ENCODE measurements at places on chromosomes 16 and 17. TPM values are rescaled to one million over a fixed set of nuclear protein-coding genes. Genes with fewer than 3 reads are reported as not detected.
A peak's percentile ranks its signal among the peaks of the same experiment; 100 is the strongest.

PSMD11 gene
- total RNA-seq: 75.1 TPM

DNA sequence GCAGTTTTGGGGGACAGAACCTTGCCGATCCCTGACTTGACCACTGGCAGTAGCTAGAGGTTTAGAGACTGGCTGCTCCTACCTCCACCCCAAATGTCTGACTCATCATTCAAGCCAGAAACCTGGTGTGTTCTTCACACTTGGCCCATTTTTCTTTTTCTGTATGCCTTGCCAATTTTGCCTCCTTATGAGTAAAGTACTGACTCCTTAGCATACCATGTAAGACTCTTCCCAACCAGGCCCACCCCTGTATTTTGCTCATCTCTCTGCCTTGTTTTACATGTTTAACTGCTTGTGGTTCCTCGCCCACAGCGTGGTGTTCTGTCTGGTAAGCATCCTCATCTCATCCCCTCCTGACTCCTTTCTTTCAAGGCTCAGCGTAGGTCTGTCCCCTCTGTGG lies 37.9 kb downstream of the NUP88 start:
- no peak for DNase-seq
- H3K4me1 ChIP-seq: no peaks in the 10 kb centered on the region
- no peak overlapping the region for H3K4me3 ChIP-seq
- no peak overlapping the region for H3K27ac ChIP-seq
- no peaks in the 10 kb centered on the region for H3K27me3 ChIP-seq

- no peaks in the 10 kb centered on the region for H3K27me3 ChIP-seq
- no peak overlapping the region for H3K4me3 ChIP-seq
- peaks cover 18% of the 10 kb centered on the region for H3K4me1 ChIP-seq
- no peak overlapping the region for H3K27ac ChIP-seq
Observed at GRCh38 chr16:85061566-85061965, 34.0 kb downstream of the KIAA0513 start.

- peaks cover 10% of the 10 kb centered on the region for H3K4me1 ChIP-seq
- peak; percentile 66 for DNase-seq
- no peaks in the 10 kb centered on the region for H3K36me3 ChIP-seq
- peak overlapping the region; percentile 25 for H3K4me3 ChIP-seq
- H3K27me3 ChIP-seq: peaks cover 5% of the 10 kb centered on the region
- H3K27ac ChIP-seq: no peak overlapping the region
Observed at GRCh38 chr17:81518785-81519283, 6.2 kb upstream of the ACTG1 start.

USH1G gene
- total RNA-seq: not detected

GRCh38 chr17:56929362-56929969 lies 15.6 kb upstream of the TRIM25 start:
- no peak overlapping the region for H3K27ac ChIP-seq
- no peak for DNase-seq
- H3K4me1 ChIP-seq: peaks cover 6% of the 10 kb centered on the region

- DNase-seq: no peak
- peaks cover 1% of the 10 kb centered on the region for H3K4me1 ChIP-seq
- H3K27me3 ChIP-seq: no peaks in the 10 kb centered on the region
Observed at GRCh38 chr17:18246880-18247612, 11.5 kb downstream of the FLII start.

DNA sequence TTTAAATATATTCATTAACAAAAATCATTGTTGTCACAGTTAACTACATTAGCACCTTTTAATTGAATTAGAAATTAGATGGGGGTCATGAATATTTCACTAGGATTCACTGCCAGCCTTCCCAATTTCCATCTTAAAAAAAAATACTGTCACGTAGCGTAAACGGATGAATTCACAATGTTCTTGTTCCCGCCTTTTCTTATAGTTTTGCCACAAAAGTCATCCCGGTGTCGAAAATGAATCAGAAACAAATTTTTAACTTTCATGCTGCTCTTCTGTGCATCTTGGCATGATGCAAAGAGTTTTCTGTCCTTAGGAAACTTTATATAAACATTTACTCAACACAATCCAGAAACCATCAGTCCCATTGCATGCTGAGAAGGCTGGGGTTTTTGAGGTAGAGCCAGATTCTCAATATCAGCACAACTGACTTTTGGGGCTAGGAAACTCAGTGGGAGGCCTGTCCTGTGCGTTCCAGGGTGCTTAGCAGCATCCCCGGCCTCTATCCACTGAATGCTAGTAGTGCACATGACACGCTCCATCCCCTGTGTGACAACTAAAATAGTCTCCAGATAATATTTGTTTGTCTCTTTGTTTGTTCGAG lies 252.9 kb upstream of the XYLT1 start:
- H3K27me3 ChIP-seq: peaks cover 3% of the 10 kb centered on the region
- no peak overlapping the region for H3K27ac ChIP-seq
- H3K4me3 ChIP-seq: no peak overlapping the region
- H3K4me1 ChIP-seq: no peaks in the 10 kb centered on the region
- no peak for DNase-seq
- H3K36me3 ChIP-seq: no peaks in the 10 kb centered on the region

DNA sequence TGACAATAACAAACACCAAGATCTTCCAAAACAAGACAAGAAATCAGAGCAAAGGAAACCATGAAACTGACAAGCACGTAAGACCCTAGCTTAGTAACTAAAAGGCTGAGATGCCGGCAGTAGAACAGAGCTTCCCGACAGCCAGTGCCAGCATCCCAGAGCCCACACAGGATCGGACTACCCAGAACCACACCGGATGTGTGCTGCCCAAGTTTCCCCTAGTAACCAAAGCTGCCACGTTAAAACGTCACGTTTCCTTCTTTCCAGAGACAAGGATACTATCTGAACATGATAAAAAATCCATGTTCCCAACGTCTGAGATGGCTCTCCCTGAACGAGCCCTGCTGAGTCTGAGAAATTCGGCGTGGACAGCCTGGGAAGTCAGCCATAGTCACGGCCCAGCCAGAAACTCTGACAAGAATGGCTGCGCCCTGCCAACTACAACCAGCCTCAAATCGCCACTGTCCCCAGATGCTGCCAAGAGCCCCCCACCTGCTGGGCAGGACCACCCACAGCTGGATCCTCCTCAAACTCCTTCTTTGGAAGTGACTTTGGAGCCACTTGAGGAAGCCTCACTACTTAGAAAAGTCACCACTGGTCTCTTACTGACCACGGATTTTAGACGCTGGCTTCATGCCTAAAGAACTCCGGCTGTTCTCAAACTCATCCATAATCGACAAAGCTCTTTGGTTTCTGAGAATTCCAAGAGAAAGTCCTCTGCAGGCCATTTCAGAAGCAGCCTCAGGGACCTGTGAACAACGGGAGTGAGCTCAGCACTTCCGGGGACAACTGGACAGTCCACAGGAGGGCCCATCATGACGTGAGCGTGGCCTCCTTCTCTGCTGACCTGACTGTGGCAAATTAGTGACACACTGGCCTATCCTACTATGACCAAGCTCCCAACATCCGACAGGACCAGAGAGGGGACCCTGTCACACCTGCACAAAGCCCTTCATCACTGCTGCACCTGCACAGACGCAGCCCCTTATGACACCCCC lies 16.7 kb downstream of the CCDC57 start:
- H3K27ac ChIP-seq: peak overlapping the region; percentile 49
- no peak overlapping the region for H3K4me3 ChIP-seq
- H3K36me3 ChIP-seq: peaks cover 35% of the 10 kb centered on the region
- H3K27me3 ChIP-seq: no peaks in the 10 kb centered on the region

MYH1 gene
- not detected for total RNA-seq

All from activated naive CD8-positive, alpha-beta T cell treated with anti-CD3 and anti-CD28 coated beads, Interleukin-2, amount 10 ng/mL, durations not matched to agents 7 days and 5 days (primary cell).